ENCODE measurements at places on chromosomes 13 and 19. TPM values are rescaled to one million over a fixed set of nuclear protein-coding genes. Genes with fewer than 3 reads are reported as not detected.

CYP2A7 gene
- total RNA-seq: not detected

ZNF100 gene
- 1.7 TPM for total RNA-seq

ZNF729 gene
- not detected for total RNA-seq

GIPC3 gene
- total RNA-seq: not detected

TEX29 gene
- not detected for total RNA-seq

KIRREL2 gene
- total RNA-seq: not detected

PEG3 gene
- total RNA-seq: 0.29 TPM

OR7D2 gene
- not detected for total RNA-seq

ZNF560 gene
- total RNA-seq: 2.2 TPM

CASP14 gene
- not detected for total RNA-seq

B3GNT8 gene
- total RNA-seq: 4.5 TPM

GARIN5A gene
- total RNA-seq: 0.33 TPM
